Fibroblast of skin of right quadriceps (primary cell): ENCODE measurements at places on chromosomes 4 and X.

DNA sequence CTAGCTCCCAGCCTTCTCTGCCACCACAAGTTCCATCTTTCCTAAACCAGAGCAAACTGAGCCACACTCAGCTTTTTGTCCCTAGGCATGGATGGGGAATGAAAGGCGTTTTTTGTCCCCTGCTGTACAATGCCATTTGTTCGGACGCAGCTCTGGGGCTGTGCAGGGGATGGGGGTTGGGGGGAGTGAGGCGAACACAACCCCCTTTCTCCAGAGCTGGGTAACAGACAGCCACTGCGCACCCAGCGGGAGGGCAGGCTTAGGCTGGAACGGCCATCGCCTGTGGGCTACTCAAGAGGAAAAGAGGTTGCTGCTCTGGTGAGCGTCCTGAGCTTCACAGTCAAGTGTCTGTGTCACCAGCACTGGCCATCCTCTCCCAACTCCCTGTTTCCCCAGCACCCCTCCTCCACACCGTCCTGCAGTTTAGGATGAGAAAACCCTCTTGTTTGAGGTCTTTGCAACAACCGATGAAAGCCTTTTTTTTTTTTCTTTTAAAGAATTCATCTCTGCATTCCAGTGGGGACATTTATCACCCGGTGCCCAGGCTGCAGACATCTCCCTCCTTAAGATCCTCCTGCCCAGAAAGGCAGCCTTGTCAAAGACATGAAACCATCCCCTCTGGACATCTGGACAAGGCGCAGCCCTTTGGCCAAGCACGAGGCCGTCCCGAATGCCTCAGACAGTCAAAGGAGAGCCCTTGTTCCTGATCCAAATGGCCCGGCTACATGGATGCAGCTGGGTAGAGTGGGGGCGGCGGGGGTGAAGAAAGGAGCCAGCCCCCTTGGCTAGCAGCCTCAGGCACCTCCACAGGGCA, 419.6 kb downstream of the BCOR start:
- DNase-seq: no peak

DNA sequence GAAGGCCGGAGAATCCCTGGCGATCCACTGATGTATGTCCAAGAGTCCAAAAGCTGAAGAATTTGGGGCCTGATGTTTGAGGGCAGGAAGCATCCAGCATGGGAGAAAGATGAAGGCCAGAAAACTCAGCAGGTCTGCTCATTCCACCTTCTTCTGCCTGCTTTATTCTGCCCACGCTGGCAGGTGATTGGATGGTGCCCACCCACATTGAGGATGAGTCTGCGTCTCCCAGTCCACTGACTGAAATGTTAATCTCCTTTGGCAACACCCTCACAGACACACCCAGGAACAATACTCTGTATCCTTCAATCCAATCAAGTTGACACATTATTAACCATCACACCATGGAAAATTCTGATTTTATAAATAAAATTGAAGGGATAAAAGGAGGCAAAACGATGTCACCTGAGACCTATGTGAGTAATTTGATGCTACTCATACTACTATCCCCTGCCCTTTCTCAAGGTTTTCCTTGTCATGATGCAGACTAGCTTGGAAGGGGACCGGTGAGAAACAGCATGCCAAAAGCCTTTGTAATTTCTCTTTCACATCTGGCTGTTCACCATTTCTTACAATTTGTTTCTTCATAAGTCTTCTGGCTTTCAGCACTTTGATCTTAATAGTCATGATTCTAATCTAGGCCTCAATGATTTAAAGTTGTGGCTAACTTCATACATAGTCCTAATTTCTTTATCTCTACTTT, 9.7 kb upstream of the PYURF start:
- DNase-seq: peak; percentile 72

DNA sequence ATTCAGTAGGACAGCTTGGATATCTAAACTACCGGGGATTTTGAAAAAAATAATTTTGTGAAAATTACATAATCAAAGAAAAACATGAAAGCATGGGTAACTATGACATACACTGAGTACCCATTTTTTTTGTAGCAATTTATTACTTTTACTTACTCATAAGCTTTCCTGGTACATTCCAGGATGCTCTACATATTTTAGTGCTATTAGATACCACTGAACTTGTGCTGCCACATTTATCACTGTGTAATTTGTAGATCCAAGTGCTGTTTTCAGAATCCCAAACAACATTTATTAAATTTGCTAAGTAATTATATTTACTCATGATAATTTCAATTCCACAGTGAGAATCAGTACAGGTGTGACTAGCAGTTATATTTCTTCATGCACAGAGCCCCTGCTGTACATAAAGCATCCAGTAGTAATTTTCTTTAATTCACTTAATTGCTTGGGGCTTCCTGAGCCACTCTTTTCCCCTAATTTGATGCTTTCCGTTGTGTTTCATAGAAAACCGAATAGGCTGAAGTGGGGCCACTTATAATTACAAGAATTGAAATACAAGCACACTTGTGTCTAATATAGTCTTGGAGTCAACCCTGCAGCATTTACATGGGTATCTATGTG, 2254.4 kb downstream of the ARAP2 start:
- peak; percentile 4 for DNase-seq

- no peak for DNase-seq
Observed at GRCh38 chr4:100948911-100949310, 398.4 kb downstream of the PPP3CA start.

DNA sequence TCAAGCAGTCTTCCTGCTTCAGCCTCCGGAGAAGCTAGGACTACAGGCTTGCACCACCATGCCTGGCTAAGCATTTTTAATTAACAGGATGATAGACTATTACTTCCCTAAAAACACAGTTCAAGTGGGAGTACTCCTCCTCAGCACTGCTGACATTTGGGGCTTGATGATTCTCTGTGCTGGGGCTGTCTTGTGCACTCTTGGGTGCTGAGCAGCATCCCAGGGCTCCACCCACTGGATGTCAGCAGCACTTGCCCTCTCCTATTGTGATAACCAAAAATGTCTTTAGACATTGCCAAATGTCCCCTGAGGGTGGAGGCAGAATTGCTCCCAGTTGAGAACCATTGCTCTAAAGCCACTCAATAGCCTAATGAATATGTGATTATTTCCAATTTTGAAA, 60.4 kb downstream of the CLCN4 start:
- DNase-seq: no peak

GRCh38 chr4:3253808-3254207, 4.8 kb downstream of the MSANTD1 start:
- no peak for DNase-seq

DNA sequence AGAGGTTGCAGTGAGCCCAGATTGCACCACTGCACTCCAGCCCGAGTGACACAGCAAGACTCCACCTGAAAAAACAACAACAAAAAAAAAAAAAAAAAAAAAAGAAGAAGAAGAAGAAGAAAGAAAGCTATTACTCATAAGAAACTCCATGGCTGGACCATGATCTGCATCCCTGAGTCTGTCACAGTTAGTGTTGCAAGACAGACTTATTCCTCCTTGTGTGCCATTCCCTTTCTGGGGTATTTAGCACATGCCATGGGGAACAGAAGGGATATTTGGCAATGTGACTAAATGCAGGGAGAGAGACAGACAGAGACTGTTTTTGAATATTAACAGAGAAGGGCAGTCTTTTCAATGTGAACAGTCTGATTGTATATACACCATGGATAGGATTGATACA, 16.7 kb upstream of the PDS5A start:
- no peak for DNase-seq

GRCh38 chr4:17029964-17030363, 131.5 kb upstream of the LDB2 start:
- no peak for DNase-seq

- no peak for DNase-seq
Observed at GRCh38 chrX:7149411-7149810, 1.5 kb upstream of the PUDP start.

DNA sequence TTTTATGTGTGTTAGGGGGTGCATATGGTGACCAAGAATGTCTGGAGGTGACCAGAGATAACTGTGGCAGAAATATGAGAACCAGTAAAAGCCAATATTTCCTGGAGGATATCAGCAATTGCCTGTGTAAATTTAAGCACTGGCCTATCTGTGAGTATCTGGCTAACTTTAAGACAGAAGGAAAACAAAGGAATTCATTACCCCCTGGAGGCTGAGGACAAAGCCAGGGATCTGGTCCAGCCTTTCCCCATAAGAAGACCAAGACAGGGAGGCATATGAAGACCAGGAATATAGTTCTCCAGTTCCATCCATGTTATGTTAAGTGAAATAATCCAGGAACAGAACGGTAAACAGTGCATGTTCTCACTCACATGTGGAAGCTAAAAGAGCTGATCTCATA, 49.2 kb downstream of the MFAP3L start:
- no peak for DNase-seq

- peak; percentile 92 for DNase-seq
Observed at GRCh38 chrX:134542485-134542884, 82.5 kb downstream of the HPRT1 start.

DNA sequence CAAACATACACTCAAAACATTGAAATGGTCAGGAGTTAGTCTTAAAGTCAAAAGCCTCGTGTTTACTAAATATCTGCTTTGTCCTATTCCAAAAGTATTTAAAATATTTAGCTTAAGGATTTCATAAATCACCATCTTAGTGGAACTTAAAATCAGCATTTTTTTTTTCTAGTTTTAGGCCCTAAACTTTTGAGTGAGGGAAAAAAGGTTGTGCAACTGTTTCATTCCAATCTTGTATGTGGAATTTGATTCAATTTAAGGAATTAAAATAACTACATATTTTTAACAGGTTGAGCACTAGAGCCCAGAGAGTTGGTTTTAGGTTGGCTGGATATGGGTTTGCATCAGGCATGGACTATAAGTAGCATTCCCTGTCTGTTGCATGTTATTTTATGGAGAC, 35.7 kb upstream of the ANK2 start:
- peak; percentile 45 for DNase-seq
